ENCODE measurements at places on chromosomes 16 and 17. TPM values are rescaled to one million over a fixed set of nuclear protein-coding genes. Genes with fewer than 3 reads are reported as not detected.

Gene MVP
- total RNA-seq: 149 TPM

Gene CCL5
- 133 TPM for total RNA-seq

Gene VKORC1
- total RNA-seq: 72.3 TPM

Gene CISD3
- total RNA-seq: 54.7 TPM

Gene IRF8
- total RNA-seq: 41.7 TPM

GRCh38 chr16:23283571-23283970 is 18.5 kb upstream of the SCNN1B start:
- no peak for DNase-seq

DNA sequence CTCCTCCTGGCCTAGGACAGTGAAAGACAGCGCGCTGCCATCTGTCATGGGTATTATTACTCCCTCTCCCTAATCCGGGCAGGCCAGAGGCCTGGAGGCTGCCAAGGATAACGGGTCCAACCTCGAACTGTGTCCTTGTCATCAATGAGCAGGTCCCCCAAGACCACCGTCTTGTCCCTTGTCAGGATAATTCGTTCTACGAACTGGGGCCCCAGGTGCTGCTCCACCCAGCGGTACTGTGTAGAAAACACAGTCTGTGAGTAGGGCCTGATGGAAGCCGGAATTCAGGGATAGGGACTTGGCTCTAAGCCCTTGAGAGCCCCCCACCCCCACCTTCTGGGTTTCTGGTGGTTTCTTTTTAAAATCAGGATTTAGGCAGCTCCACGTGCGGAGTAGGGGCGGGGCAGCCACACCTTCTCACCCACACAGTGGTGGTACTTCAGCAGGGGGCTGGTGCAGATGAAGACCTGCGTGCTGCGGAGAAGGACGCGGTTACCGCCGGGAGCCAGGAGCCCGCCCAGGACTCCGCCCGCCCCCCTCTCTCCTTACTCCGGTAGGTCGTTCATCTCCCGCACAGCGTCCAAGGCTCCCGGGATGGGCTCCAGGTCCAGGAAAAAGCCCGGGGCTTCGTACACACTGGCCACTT is 787 bp downstream of the NT5C start:
- peak; percentile 62 for DNase-seq

DNA sequence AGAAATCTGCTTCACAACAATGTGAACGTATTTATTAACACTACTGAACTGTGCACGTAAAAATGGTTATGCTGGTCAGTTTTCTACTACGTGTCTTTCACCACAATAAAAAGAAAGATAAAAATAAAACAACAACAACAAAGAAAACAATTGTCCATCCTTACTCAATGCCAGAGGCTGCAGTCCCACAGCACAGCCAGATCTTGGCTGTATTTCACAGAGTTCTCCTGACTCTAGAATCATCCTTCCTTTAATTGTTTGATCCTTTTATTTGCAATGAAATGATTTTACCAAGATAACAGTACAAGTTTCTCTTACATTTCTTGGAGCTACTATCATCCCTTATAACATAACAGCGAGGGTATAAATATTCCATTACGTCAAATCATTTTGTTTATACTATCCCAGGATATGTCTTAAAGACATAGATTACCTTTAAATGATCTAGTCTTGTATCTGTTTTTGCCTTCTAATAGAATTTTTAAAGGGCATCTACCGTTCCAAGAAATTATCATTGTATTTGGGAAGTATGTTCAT is 103.3 kb downstream of the SLC39A11 start:
- no peak for DNase-seq

DNA sequence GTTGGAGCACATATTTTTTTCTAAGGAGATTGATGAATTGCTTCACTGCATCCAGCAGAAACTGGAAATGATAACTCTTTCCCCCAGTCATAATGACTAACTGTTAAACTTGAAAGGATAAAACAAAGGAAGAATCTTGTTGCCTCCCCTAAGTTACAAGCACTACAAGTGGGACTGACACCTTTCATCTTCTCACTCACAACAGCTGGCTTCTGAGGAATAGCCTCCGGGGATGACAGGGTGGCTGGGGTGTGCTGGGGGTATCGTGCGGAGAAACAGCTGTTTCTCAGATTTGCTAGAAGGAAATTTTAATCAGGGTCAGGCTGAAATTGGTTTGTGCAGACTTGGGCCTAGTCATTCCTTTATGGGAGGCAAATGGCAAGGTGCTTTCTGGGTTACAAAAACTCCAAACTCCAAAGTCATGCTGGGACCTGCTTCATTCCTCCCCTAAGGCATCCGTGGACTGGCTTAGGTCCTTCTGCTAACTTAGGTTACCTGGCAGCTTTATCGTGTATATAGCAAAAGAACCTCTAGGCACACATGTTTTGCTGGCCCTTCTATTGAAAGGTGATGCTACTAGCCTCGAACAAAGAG is 557.2 kb downstream of the TOX3 start:
- no peak for DNase-seq

- DNase-seq: no peak
Observed at GRCh38 chr16:47887496-47887895, 268.3 kb downstream of the ABCC12 start.

- DNase-seq: no peak
Observed at GRCh38 chr16:67254801-67255552, 6.2 kb downstream of the SLC9A5 start.

- no peak for DNase-seq
Observed at GRCh38 chr16:65373097-65373496, 251.2 kb upstream of the CDH11 start.
